ENCODE measurements at places on chromosomes 1 and 21.
A peak's percentile ranks its signal among the peaks of the same experiment; 100 is the strongest.

DNA sequence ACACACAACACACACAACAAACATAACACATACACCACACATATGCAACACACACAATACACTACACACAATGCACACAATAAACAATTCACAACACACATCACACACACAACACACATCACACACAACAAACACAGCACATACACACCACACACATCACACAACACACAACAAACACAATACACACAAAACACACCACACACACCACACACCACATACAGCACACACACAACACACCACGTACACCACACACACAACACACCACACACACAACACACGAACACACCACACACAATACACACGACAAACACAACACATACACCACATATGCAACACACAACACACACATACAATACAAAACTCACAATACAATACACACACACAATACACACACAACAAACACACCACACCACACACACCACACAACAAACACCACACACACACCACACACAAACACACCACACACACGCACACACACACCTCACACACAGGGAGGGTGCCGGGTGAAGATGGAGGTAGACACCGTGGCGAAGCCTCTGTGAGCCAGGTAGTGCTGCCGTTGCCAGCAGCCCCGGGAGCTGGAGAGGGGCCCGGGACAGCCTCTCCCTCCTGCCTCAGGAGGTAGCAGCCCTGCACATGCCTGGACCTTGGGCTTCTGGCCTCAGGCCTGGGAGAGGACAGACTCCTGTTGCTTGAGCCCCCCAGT, 30.4 kb upstream of the C1orf174 start:
- no peak for DNase-seq

DNA sequence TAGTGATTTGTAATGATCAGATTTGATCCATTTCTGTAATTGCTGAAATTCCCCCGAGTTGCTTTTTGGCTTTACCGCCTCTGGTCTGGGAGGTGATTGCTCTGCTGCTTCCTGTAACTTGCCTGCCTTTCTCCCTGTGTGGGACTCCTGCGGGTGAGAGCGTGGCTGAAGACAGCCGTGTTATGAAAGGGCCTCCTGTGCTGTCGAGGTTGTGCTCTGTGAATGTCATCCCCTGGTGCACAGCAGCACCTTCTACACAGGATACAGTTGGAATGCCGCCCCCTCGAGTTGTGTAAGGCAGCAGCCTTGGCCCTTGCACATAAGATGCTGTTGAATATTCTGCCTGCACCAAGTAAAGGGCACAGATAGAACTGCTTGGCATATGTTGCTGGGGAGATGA, 5.9 kb downstream of the SOD1 start:
- no peak for DNase-seq

DNA sequence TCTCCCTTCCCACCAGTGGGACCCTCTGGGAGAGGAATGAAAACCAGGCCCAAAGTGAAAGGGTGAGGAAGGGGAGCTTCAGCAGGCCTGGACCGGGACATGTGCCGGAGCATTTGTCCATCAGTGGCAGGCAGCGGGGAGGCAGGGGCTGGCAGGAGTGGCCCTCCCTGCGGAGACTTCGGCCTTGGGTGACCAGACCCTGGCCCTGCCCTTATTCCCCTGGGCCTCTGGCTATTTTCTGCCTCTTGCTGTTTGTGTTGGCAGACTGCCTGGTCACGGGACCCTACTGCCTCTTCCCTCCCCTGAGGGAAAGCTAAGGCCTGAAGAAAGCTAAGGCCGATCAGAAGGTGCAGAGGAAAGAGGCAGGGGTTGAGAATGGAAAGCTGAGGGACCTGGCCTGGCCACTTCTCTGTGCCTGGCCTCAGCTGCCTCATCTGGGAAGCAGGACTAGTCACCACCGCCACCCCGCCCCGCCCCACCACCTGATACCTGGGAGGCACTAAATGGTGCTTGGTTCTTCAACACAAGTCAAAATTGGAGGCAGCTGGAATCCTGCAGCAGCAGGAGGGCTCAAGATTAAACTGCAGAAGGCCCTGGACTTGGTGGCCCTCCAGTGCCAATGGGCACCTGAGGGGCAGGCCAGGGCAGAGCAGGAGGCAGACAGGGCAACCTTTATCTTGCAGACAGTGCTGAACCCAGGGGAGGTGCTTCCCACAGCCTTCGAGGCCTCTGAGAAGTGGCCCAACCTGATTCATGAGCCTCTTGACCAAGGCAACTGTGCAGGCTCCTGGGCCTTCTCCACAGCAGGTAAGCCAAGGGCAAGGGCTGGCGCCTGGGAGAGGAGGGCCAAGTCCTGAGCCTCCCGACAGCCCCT, 7.9 kb downstream of the TINAGL1 start:
- no peak for DNase-seq

DNA sequence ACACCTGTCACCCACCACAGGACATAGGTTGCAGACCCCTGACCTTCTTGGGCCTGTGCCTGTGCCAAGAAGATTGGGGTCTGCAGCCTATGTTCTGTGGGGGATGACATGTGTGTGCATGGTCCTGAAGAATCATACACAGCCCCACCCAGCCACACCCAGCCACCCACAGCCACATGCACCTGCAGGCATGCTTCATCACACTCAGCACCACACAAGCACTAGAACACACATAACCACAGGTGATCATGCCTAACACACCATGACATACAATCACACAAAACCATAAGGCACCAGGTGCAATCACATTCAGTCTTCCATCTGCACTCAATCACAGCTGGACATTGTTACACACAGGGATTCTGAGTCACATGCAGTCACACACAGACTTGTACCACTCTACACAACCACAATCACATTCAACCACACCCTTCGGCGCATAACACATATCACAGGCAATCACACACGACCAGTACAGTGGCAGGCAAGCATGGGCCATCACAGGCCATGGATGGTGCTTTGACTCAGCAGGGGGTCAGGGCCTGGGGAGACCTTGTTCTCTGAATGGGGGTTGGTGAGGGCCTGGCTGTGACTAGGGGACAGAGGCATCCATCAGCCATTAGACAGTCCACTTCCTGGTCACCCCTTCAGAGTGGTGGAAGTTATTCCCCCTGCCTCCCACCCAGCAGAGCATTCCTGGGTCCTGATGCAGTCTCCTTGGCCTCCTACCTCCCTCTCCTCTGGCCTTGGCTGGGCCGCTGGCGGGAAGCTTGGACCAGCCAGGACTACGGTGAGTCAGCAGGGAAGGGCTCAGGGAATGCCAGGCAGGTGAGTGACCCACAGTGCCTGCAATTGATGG, 44.3 kb upstream of the EPS8L3 start:
- DNase-seq = no peak

DNA sequence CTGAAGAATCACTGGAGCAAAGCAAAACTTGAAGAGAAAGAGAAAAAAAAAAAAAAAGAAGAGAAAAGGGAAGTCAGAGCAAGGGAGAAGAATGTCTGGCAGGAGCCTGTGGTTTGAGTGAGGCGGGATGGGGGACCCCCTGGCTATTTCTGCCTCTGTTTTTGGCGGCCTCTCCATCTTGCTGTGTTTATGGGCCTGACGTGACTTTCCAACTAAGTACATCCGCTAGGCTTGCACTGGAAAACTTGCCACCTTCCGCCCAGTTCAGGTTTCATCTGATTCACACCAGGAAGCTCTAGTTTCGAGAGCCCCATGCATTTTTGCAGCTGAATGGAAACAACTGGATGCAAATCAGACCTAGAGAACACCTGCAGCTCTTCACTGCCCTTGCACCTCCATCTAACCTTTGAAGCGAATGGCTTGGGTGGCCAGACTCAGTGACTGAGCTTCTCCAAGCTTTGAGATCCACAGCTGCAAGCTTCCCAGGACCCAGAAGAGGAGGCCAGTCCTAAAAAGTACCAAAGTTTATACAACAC, 28.0 kb downstream of the TBX15 start:
- DNase-seq = no peak

GRCh38 chr1:215911406-215911968, 344.4 kb downstream of the KCTD3 start:
- DNase-seq = peak; percentile 1

- DNase-seq = no peak
Observed at GRCh38 chr1:230771773-230772354, 24.7 kb downstream of the CAPN9 start.

DNA sequence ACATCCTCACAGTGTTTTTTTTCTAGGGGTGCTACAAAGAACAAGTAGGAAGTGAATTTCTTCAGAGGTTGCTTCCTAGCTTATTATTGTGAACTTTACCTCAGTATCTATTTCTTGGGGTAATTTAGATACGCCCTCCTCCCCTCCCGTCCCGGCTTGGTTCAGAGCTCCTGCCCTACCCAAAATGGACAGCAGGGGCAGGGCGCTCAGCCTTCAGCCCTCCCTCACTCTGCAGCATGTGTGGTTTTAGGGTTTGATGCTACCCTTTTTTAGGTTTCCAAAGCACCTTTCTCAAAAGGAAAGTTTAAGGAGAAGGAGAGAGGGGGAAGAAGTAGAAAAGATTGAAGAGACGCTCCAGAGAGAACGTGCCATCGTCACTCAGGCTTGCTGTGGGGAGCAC, 16.9 kb upstream of the POGK start:
- DNase-seq = no peak

DNA sequence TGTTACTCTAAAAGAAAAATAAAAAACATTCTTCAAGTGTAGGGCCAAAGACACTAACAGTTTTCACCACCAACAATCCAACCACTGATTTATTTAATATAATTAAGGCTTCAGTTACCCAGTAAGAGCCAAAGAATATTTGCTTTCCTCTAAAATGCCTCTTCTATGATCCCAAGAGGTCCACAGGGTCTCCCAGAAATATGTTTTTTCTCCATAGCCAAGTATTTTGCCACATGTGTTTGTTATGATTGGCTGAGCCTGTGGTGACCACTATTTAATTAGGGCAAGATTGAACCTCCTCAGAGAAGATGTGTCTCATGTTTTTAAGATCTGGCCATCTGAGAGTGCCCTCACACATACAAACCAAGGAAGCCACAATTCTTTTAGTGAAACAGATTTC, 135.9 kb downstream of the TPR start:
- no peak for DNase-seq

DNA sequence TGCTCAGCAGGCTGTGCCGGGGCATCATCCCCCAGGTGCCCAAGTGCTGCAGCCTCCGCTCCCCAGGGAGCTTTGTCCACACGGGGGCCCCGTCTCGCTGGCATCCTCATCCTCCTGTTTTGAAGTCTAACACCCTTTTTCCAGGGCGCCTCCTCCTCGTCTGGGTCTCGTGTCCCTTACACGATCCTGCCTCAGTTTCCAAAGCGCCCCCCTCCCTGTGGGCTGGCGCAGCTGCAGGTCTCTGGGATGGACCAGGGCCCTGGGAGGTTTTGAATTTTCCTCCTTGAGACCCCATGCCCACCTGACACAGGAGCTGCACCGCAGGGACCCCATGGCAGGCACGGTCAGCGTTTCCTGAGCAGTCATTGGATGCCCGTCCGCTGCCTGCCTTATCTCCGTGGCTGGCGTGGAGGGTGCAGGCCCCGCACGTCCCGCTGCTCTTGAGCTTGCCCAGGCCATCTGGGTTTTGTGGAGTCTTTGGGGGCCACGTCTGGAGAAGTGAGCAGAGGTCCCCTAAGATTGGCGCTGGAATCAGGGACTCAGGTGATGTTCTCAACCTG, 37.4 kb upstream of the DIP2A start:
- DNase-seq = no peak

GRCh38 chr1:19569786-19570185, 74.3 kb upstream of the NBL1 start:
- DNase-seq = no peak

DNA sequence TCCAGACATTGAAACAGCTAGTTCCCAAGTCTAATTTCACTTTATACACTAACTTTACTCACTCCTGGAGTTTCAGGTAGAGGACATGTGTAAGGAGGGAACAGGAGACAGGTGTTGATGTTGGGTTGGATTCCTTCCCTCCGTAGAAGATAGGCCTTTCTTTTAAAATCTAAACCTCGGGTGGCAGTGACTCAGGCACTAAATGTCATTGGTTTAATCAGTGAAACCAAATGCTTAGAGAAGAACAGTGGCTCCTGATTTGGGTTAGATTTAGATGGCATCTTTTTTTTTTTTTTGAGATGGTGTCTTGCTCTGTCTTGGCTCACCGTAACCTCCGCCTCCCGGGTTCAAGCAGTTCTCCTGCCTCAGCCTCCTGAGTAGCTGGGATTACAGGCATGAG, 7.2 kb downstream of the CAP1 start:
- no peak for DNase-seq

DNA sequence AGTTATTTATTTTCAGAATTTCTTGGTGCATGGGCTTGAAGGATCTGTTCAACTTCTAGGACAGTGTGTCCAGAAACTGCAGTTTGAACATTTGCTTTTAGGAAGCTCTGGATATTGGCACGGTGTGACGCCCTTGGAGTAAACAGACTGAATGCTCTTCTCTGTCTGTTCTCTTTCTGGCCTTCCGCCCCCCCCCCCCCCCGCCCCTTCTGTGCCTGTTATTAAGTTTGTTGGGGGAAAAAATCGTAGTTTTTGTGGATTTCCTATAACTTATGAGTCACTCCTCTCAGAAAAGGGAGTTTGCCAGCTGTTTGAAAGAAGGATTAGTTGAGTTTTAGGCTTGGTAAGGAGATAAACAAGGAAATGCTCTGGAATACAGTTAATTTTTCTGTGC, 1.2 kb downstream of the KCTD3 start:
- DNase-seq = peak; percentile 21

- no peak for DNase-seq
Observed at GRCh38 chr1:7719468-7720094, 51.5 kb upstream of the VAMP3 start.

GRCh38 chr1:58358346-58358745, 188.2 kb downstream of the OMA1 start:
- DNase-seq = no peak

Measured in NCI-H1105 (cell line).